ENCODE measurements at places on chromosomes 11 and 22.

DNA sequence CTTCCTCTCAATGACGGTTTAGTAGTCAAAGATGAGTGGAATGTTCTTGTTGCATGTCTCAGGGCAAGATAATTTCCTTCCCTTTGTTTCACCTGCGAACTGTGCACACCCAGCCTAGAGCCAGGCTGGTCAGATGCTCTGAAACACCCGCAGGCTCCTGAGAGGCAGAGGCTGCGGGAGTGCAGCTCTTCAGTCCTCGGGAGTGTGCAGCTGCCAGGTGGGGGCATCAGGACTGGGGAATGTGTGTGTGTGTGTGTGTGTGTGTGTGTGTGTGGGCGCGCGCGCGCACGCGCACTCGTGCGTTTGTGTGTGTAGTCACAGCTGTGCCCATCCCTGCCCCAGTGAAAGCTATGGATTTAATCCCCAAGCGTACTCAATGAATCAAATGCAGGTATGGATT lies 136.2 kb upstream of the NTM start:
- peak; percentile 7 for DNase-seq

GRCh38 chr11:114079511-114080065 lies 20.1 kb downstream of the ZBTB16 start:
- DNase-seq = no peak

DNA sequence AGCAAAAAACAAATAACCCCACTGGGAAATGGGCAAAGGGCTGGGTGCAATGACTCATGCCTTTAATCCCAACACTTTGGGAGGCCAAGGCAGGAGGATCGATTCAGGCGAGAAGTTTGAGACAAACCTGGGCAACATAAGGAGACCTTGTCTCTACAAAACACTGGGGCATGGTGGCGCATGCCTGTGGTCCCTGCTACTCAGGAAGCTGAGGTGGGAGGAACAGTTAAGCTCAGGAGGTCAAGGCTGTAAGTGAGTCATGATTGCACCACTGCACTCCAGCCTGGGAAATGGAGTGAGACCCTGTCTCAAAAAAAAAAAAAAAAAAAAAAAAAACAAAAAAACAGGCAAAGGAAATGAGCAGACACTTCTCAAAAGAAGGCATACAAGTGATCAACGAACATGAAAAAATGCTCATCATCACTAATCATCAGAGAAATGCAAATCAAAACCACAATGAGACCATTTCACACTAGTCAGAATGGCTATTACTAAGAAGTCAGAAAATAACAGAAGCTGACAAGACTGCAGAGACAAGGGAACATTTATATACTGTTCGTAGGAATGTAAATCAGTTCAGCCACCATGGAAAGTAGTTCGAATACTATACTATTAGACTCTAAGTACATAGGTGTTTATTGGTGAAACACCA lies 48.2 kb upstream of the SMCO4 start:
- DNase-seq = no peak

GRCh38 chr11:57424792-57425564 lies 1.9 kb downstream of the SLC43A3 start:
- DNase-seq = no peak

DNA sequence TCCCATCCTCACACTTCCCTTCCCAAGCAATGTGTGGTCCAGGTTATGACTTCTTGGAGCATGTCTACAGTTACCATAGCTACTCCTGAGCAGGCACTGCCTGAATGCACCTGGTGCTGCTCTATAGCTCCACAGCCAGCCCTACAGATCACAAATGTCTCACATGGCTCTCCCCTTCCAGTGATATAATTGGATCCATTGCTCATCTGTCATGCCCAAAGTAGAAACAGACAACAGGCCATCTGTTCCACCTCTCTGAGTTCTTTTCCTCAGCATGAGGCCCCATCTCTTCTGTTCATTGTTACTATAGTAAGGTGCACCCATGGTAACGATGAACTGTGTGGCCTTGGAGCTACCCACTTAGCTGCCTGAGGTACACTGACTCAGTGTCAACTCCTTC lies 320.3 kb upstream of the ZC3H12C start:
- DNase-seq = peak; percentile 94

DNA sequence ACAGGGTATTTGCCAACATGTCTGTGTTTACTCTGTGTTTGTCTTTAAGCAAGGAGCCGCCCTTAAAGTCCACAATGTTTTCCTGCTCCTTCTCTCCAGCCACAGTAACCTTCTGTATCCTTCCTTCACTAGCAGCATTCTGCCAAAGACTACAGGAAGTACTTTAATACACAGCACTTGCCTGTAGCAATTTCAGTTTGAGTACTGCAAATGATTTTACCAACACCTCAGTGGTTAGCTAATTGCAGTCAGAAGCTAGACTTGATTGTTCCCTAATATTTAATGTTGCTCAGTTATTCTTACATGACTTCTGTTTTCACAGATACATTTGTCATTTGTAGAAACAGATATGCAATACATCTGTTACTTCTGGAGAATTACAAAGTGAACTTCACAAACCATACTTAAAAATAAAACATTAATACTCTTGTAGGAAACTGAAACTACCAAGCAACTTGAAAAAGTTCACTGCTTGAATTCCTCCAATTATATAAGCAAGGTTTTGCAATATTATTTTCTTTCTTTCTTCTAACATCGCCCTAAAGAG lies 69.1 kb downstream of the FCHSD2 start:
- DNase-seq = no peak

DNA sequence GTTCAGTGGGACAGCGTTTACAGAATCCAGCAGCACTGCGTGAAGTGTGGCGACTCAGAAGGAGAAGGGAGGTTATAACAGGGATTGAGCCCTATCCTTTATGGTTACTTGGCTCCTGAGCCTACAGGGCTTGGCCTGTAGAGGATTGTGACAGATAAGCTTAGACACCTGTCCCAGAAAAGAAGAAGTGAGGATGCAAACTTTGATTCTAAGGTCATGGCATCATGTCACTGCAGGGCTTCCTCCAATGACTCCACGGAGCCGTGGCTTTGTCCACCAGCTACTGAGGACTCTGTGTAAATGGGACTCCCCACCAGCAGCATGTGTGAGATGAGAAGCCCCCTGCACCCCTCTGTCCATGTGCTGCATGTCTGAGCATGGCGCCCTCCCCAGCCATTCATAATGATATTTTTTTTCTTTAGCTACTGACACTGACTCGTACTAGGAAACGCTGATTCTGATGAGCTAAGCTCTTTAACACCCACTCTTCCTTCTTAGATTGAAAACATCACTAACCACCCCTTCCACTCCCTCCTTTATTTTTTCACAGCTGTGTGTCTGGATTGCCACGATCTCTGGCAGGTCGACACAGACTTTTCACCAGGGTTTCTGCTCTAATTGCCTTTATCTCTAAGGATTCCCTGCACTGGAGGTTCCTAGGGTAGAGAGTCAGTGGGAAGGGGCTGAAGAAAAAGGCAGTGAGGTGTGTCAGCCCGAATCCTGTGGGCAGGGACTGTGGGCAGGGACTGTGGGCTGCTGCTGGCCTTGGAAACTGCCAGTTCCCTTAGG lies 65.5 kb upstream of the TTC12 start:
- no peak for DNase-seq

DNA sequence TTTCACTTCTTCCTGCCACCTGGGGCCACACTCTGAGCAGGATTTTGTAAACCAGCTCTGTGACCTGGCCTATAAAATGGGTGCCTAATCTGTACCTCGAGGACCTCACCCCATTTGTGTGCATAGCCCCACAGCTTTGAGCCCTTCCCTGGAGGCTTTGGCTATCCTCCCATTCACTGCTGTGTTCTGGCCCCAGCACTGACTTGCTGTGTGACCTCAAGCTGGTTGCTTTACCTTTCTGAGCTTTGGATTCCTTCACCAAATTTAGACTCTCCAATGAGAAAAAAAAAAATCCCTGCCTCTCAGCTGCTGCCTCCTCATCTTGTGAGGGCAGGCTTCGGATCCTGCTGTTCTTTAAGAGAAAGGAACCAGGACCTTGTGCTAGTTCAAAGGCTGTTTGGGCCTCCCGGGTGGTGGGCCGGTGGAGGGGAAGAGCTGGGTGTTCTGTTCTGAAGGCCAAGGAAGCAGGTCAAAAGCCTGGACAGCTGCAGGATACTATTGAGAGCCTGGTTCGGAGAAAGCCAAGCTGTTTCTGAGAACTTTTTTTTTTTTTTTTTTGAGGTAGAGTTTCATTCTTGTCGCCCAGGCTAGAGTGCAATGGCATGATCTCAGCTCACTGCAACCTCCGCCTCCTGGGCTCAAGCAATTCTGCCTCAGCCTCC lies 1.1 kb upstream of the PYGM start:
- no peak for DNase-seq

DNA sequence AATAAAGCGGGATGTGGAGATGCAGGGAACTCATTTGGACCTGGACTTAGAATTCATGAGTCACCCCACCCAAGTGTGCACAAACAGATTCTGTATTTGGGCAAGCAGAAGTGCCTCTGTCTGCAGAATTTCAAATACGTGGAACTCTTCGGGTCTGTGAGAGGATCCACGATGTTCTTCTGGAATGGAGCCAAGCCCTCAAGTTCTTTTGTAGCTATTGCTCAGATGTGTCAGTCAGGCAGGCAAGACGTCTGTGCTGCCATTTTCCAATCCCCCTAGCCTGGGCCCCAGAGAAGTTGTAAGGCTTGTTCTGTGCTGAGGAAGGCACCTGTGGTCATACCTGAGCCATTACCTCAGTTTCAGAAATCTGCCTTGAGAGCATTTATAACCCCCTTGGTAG lies 132.8 kb upstream of the RASSF10 start:
- no peak for DNase-seq

- DNase-seq = no peak
Measured at GRCh38 chr11:65776710-65777141, 4.0 kb downstream of the AP5B1 start.

DNA sequence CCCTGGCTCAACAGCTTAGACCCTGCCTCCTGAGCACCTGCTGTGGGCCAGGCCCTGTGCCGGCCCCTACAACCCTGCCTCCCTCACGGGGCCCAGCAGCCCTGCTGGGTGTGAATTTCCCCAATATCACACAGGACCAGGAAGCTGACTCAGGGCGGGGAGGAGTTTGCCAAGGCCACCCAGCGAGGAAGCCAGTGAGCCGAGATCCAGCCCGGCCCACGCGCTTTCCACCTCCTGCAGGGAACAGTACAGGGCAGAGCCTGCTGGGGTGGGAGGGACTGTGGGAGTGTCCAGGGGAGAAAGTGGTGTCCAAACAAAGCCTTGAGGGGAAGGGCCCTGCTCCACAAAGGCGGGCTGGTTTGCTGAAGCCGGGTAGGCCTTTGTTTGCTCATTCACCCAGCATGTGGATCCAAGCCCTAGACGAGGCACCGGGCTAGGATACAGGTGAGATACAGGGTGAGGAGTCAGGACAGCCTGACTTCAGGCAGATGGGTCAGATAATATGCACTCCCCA lies 26.8 kb downstream of the RPL3 start:
- DNase-seq = no peak

GRCh38 chr22:41822317-41823057 lies 10.4 kb upstream of the SREBF2 start:
- DNase-seq = peak; percentile 77

- DNase-seq = no peak
Measured at GRCh38 chr22:37010174-37010573, 9.1 kb downstream of the TST start.
